ENCODE measurements at places on chromosomes 7 and 10.

DNA sequence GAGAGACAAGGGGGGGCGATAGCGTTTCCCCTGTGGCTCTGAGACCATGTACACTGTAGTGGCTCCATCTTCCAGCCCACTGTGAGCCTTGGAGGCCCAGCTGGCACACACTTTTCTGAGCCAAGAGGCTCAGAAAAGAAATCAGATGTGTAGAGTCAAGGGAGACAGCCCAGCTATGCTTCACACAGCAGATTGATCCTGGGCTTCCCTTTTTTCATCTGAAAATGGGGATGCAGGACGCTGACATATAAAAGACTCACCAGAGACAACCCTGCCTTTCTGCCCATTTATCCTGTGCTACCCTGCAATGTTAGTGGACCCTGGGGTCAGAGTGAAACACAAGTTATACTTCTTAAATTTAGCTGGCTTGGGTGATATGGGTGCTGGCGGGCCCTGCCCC is 14.3 kb downstream of the TMEM273 start:
- no peak for DNase-seq

DNA sequence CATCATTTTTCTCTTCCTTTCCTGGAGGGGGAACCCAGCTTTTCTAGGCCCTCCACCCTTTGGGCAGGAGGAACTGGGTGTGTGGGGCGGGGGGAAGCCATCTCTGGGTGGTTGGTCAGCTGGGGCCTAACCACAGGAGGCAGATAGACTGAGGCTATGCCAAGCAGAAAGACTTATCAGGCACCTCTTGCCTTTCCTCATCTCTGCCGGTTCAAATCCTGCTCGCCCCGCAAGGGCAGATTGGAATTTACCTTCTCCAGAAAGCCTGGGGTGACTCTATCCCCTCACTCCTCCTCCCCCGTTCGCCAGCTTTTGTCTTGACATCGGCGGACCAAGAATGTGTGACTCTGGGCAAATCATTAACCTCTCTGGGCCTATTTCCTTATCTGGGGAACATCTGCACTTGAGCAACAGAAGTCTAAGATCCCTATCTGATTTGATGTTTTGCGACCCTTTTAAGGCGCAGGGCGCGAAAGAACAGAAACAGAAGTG is 584 bp upstream of the GARS1 start:
- peak; percentile 23 for DNase-seq

- DNase-seq = no peak
Measured at GRCh38 chr7:115825456-115826115, 205.0 kb downstream of the TFEC start.

- no peak for DNase-seq
Measured at GRCh38 chr10:97810446-97810845, 38.6 kb upstream of the SFRP5 start.

- DNase-seq = peak; percentile 35
Measured at GRCh38 chr7:13551503-13551902, 438.0 kb downstream of the ETV1 start.

GRCh38 chr10:133351408-133352318 is 4.5 kb downstream of the PRAP1 start:
- DNase-seq = no peak

- DNase-seq = no peak
Measured at GRCh38 chr7:117217106-117218035, 105.5 kb downstream of the WNT2 start.

GRCh38 chr7:5679813-5680473 is 101.5 kb downstream of the RNF216 start:
- no peak for DNase-seq

DNA sequence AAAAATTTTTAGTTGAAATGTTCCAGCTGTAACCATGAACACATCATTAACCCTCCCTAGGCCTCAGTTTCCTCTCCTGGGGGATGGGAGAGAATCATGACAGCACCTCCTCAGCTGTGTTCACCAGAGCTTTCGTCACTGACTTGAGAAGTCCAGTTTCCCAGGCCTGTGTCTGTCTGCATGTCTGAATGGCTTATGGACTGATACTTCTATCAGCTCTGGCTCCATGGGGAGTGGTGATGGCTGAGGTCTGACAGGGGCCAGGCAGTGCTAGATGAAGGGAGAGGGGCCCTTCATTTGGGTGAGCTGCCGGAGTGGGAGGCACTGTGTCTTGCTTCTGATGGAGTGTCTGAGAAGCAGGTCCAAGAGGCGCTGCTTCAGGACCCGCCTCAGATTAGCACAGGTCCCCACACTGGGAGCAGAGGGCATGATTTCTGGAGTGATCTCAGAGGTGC is 192.9 kb downstream of the PTPN20 start:
- no peak for DNase-seq

DNA sequence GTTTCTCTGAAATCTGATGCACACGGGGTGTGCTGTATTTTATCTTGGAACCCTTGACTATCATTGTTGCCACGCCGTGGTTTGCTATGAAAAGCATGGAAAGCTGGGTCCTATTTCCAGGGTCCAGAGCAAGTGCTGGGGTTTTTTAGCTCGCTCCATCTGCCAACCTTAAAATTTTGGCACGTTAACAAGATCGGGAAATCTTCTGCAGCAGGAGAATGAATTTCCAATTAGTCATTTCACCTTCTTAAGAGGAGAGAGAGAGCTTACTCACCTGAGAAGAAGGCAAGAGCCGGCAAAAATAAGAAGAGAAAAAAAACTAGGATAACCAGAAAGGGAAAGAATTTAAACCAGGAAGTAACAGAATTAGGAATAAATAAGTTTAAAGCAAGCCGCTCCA is 223.6 kb upstream of the CELF2 start:
- no peak for DNase-seq
